ENCODE measurements at places on chromosomes 3 and 15.

DNA sequence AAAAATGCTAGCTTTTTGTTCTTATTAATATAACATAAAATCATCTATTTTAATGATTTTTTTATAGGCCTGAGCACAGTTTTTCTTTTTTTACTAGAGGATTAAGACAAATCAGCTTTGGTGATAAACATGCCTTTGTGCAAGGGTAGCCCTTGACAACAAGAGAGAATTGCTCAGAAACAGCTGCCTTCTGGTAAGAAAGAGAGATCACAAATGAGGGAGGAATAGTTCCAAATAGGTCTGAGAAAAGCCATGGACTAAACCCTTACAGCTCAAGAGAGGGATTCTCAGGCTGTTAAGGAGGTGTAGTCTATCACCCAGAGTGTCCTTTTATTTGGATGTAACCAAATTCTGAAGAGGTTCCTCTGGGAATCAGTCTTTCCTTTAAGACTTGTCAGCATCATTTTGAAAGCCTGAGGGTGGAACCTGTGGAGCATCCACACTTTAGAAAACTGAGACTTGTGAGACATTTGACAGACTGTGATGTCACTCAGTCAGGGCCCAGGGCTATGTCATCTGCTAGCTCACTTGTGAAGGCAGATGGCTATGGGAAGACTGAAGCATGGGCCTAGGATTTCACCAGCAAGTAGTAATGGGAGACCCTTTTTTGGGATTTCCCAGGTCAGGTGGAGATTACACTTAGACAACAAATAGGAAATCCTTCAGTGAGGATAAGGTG is 102.9 kb upstream of the KCNAB1 start:
- no peak for DNase-seq

DNA sequence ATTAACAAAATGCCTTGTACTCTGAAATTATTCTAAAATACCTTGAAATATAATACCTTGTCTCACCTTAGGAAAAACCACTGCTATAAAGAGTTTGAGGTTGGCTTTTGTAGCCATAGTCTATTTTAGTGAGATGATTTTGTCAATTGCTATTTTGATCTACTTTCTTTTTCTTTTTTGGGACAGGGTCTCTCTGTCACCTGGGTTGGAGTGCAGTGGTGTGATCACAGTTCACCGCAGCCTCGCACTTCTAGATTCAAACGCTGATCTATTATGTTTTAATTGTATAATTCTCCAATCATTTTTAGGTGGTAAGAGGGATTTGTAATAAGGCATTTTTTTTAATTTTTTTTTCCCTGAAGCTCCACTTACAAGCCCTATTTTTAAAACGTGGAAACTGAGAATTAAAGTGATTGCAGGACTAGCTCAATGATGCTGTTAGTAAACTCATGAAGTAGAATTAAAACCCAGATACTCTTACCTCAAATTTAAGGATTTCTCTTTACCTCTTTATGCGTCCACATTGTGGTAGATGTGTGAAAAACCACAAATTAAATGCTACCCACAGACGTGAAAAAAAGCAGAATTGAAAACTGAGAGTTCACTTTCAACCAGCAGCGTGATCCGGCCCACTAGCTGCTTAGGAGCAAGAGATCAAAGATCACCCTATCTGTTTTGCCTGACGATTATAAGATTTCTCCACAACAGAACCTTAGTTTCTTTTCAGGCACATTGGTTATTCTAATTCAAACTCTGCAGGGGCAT is 384.2 kb downstream of the CGGBP1 start:
- DNase-seq = no peak

DNA sequence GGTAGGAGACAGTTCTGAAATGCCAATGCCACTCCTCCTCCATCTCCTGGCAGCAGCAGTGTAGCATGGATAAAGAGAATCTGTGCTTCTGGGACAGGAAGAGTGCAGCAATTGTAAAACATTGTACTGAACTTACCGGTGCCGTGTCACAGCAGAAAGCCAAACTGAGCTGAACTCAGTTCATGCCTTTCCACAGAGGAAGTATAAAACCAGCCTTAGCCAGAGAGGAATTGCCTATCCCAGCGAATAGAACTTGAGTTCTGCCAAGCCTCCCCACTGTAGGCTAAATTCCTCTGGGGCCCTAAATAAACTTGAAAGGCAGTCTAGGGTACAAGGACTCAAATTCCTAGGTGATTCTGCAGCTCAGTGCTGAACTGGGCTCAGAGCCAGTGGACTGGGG is 148.8 kb downstream of the SLC9A9 start:
- DNase-seq = no peak

DNA sequence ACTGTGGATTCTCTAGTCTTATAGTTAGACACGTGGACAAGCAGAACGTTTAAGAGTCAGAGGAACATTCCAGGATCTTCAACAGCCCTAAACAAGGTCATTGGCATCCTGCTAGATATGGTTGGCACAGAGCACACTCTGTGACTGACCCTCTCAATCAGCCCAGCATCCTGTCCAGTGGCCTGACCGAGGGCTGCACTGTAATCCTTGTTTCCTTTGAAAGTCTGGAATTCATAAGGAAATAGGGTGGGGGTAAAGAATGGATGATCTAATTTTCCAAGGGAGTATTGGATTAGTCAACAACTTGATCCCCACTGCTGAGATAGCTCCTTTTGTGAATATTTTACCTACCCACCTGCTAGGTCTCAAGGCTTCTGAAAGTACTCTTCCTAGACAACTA is 94.5 kb upstream of the DLG1 start:
- no peak for DNase-seq

DNA sequence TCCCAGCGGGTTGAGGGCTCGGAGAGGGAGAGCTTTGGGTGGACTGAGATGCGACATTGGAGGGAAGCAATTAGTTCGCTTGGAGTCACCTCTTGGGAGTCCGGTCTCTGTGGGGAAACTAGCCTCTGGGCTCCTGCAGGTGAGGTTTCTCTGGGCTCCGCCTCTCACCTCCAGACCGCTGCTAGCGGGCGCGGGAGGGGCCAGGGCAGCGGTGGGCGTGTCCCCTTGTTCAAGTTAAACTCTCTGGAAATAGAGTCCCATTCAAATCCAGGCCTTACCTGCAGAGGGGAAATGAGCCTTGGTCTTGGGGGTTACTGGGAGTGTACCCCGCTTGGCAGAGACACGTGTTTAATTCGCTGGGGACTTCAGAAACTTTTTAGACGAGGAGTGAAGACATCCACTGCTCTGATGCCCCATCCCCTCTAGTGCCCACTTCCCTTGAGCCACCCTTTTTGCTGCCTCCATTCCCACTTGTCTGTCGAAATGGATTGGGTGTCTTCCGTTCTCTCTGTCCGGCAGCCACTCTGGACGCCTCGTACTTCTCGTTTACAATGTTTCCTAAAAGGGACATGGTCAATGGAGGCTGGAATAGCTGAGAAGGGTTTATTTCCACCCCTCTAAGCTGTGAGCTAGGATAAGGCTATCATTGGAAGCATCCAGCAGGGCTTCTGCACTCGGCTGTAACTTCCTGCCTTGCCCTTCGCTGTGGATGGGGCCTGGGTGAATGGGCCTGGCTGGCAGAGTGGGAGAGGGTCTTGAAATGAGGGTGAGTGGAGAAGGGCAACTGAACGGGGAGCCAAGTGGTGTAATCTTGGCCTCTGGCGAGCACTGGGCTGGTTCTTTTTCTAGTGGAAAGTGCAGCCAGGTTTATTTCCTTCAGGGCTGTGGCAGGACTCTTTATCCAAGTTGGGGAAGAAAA is 1.1 kb downstream of the MITF start:
- no peak for DNase-seq

- no peak for DNase-seq
These were observed 3.2 kb upstream of the FLNB start for GRCh38 chr3:58004973-58005372.

- no peak for DNase-seq
These were observed 20.7 kb upstream of the MYZAP start for GRCh38 chr15:57570994-57571393.

- no peak for DNase-seq
These were observed 2.1 kb downstream of the CHAC1 start for GRCh38 chr15:40955141-40955903.

All from CD8-positive, alpha-beta T cell (primary cell).